ENCODE measurements at places on chromosomes 6 and 20.
A peak's percentile ranks its signal among the peaks of the same experiment; 100 is the strongest.

DNA sequence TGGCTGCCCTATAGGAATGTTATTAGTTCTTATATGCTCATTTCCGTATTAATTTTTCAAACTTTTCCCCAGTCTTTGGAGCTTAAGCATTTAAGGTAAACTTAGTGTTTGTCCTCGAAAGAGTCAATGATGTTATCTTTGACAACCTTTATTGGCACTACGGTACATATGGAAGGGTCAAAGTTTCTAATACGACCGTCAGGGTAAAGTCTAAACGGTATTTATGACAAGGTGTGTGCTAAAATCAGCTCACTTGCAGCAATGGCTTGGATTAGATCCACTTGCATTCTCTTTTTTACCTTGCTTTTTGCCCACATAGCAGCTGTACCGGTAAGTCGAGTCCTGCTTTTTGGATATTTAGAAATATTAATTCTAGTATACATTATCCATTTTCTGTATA is at the start of gene MEP1A:
Gene MEP1A (plus strand): TSS at position 252 of the 400 bp plus-strand sequence. CDS start 10 bp downstream, at position 262.
- DNase-seq, result no peak

- no peak for DNase-seq
Measured at GRCh38 chr20:37283530-37284195, 5.8 kb upstream of the MANBAL start.

DNA sequence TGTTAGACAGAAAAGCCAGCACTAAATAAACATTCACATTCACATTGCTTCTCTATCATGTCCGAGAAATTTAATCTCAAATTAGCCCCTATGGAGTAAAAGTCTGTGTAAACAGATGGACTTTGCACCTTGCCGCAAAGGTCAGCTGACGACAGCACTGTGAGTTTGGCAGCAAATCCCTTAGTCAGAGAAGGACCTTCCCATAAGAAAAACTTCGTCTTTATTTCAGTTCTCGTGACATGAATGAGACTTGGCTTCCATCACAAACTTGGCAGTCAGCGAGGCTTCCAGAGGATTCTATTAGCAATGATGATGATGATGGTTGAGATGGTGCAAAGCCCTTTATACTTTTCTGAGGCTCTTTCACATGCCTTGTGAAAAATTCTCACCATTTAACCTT is 133.7 kb upstream of the IFNGR1 start:
- no peak for DNase-seq

- no peak for DNase-seq
Measured at GRCh38 chr6:3729603-3730344, 21.7 kb downstream of the PXDC1 start.

DNA sequence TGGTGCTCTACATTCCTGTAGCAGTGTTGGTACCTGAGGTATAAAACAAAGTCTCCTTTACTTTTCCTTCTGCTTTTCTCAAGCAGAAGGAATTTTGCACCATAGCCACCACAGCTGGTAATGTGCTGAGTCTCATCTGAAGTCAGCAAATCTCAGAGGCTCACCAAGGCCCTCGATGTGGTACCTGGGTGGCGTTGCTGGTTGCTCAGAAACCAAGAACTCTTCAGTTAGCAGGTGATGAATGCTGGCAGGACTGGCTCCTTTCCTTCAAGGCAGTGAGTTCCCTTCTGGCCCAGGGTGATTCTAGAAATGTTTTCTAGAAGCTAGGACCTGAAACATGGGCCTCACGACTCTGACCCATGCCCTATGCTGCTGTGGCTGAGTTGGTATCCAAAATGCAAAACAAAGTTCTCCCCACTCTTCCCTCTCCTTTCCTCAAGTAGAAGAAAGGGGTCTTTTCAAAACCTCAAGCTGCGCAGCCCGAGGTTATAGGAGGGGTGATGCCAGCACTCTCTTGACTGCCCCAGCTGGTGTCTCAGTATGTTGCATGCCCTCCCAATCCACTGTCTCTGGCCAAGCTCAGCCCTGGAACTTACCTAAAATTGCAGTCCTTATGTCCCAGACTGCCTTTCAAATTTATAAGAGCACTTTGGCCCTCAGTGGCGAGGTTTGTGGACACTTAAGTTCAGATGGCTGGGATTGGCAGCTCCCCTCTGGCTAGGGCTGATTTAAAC is 592.3 kb downstream of the FRK start:
- no peak for DNase-seq

DNA sequence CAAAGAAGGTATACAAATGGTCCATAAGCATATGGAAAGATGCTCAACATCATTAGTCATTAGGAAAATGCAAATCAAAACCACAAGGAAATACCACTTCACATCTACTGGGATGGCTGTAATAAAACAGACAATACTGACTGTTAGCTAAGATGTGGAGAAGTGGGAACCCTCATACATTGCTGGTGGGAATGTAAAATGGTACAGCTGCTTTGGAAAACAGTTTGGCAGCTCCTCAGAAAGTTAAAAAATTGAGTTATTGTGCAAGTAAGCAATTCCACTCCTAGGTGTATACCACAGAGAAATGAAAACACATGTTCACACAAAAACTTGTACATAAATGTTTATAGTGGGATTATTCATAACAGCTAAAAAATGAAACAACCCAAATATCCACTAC is 173.0 kb upstream of the JAG1 start:
- no peak for DNase-seq

GRCh38 chr6:44040786-44041185 is 86.5 kb downstream of the MRPL14 start:
- no peak for DNase-seq

GRCh38 chr20:36175016-36175415 is 20.5 kb downstream of the EPB41L1 start:
- no peak for DNase-seq

DNA sequence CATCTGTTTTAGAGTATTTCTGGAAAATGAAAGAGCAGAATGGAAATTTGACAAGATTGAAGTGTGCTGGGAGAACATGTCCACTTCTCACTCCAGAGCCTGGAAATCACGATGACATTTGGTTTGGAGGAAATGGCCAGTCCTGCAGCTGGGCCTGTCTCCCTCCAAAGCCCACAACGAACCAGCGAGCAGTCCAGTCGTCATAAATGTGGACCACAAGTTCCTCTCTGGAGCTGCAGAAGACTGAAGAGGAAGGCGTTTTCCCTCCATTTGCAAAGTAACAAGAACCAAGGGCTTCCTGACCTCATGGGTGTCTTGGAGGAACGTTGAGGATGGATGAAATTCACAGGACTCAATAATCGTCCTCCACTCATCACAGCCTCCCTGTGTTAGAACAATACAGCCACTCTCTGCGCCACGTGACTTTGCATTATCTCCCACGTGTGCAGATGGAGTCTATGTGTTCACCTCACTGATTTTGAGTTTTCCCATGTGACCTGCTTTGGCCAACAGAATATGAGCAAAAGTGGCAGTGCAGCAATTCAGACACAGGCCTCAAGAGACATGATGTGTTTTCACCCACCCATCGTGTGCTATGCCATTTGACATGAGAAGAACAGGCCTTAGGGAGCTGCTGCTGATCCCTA is 9.1 kb upstream of the SPATS1 start:
- DNase-seq, result peak; percentile 56

DNA sequence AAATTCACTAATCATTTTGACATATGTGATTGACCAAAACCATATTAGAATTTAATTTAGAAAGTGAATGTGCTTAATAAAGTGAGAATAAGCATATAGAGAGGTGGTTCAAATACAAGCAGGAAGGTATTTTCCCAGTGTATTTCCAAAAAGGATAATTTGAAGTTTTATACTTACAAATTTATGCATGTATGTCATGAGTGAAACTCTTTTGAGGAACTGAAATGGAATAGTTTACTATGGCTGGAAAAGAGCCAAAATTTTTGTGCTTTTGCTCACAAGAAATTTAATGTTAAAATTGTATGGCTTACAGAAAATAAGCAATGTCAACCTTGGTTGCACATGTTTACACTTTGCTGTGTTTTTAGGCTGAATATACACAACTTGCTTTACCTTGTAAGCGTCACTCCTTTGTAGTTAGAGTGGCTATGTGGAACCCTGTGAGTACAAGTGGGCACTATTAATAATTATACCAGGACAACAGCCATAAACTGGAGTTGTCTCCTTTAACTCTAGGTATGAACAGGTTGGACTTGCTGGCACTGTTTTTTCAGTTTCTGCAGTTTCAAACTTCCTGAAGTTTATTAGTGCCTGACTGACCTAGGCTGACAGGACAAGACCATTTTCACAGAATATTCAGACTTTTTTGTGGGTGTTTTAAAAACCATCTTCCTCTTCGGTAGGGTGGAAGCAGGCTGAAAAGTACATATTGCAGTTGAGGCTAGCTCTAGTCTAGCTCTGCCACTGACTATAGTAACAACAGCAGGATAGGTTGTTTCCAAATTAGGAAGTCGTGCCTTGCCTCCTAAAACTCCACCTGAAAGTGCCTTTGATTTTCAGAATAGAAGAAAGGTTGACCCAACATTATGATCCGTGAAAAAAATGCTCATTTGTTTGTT is 6.0 kb downstream of the AFDN start:
- DNase-seq, result peak; percentile 46

DNA sequence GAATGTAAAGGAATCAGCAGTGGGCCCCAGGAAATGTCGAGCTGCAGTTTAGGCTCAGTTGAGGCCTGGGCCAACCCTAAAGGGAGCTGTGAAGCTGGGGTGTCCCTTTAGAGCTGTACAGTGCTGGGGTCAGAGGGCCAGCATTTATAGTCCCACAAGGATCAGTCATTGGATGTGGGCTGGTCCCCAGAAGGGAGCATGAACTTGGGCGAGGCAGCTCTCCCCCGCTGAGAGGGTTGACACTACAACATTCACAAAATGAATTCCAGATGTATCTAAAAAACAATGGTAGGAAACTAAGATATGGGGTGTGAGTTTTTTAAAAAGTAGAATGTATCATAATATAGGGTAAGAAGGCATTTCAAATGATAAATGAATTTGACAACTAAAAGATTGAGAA is 29.7 kb upstream of the TMX4 start:
- no peak for DNase-seq

DNA sequence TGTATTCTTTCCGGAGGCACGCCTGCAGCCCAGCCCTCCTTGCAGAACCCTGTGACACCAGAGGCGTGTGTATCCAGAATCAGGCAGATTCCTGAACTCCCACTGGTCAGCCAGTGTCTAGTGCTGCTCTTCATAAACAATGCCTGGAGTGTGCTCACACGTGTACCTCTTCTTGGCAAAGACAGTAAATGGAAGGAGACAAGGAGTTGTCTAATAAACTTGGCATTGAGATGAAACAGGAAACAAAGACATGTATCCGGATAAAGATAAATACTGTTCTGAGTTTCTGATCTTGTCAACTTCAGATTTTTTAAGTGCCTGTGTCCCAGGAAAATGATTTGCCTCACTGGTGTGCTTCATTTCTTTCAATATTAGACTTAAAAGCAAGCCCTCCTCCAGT is 1.7 kb downstream of the RPS6KA2 start:
- DNase-seq, result no peak

DNA sequence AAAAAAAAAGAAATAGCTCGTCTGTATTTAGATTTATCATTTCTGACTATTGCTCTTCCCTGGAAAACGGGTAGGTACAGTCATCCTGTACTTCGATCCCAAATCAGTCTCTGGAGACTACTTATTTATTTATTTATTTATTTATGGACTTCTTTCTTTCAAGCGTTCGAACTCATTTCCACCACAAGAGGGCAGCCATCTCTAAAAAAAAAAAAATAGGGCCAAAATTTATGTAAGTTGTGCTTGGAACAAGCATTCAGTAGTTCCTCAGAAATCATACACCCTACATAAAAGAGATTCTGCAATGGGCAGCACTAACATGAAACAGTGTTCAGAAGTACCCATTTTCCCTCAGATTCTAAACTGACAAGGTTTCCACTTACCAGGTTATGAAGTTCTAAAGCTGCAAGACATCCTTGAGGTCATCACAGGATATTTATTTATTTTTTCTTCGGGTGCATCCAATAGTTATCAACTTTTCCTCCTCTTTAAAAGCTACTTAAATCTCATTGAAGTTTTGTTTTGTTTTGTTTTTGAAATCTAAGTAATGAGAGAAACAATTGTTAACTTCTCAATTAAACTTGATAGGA is 1.9 kb upstream of the BMP2 start:
- DNase-seq, result peak; percentile 64

GRCh38 chr20:3705970-3706739 is 6.2 kb downstream of the SIGLEC1 start:
- DNase-seq, result no peak

DNA sequence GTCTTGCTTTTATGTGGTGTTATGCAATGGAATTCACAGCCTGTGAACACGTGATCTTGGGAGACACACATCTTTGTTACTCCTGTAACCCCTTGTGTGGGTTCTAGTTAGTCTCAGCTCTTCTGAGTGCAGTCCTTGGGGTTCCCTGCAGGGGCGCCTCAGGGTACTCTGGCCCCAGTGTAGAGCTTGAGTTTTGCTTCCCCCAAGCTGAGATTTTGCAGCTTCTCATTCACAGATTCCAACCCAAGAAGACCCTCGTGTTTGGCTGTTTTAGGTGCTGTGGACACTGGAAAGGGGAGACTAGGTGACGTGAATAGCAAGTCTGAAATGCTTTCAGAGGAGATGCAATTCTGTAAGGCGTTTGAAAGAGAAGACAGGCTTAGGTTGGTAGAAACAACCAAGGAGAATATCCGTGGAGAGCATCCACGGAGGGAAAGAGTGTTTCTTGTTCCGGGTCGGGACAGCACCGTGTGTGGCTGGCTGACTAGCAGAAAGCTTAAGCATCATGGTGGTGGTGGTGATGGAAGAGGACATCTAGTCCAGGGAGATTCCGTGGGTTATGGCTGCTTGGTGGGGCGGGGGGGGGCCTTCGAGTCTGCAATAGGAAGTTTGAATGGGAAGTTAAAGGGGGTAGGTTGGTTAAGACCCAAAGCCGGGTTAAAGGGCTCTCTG is 30.1 kb downstream of the DUSP22 start:
- DNase-seq, result no peak

GRCh38 chr6:16762268-16762549 is 949 bp upstream of the ATXN1 start:
- no peak for DNase-seq

GRCh38 chr6:26197636-26197932 is 110.4 kb downstream of the HFE start:
- DNase-seq, result no peak

DNA sequence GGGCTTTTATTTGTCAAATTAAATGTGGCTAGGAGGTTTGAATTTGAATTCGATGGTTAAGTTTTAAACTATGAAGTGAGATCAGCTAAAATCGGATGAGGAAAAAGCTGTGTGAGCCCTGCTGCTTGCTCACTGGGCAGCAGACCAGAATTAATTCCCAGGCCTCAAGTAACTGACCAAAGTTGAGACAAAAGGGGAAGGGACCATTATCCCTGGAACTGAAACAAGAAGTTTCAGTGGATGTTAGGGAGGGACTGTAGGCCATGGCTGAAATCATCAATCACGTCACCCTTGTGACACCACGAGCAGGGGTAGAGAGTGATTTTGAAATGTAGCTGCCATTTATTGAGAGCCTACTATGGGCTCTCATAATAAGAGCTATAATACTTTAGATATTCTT is 7.0 kb upstream of the PRSS35 start:
- DNase-seq, result peak; percentile 92

DNA sequence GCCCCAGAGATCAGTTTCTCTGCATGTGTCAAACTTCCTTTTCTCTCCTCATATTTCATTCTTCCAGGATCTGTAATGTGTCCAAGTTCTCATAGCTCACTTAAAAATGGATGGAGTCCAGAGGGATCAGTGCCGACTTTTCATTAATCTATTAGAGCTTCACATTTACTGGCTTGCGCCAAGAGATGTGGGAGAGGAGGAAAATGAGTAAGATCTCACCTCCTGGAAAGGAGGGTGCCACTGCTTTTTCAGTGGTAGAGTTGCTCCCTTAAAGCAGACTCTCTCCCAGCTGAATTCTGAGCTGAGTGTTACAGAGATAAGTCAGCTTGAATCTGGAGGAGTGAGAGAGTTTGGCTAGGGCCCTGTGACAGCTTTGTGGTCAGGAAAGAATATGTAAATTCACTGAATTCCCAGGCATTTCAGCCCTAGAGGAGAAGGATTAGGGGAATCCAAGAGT is 175.9 kb downstream of the SOX4 start:
- no peak for DNase-seq

- DNase-seq, result no peak
Measured at GRCh38 chr6:77883851-77884250, 231.0 kb downstream of the MEI4 start.

Data from suppressor macrophage treated with lipopolysaccharide for 4 hours (primary cell).